ENCODE measurements at places on chromosomes 12 and 14.

GRCh38 chr12:32379213-32379612, 20.1 kb upstream of the FGD4 start:
- DNase-seq = no peak

DNA sequence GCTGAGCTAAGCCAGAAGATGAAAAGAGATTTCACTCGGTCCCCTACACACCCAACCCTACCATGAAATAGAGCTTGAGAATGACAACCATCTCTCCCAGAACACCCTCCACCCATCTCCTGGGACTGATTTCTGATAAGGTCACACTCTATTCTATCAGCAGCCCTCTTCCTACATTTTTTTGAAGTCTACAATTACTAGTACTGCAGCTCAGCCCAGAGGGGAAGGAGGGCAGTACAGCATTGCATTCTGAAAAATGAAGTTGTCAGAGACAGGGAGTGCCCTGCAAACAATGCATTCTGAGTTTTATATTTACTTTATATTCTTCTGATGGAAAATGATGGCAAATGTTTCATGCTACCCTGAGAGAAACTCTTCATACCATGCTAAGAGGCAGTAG, 318.5 kb downstream of the BCAT1 start:
- DNase-seq = no peak

DNA sequence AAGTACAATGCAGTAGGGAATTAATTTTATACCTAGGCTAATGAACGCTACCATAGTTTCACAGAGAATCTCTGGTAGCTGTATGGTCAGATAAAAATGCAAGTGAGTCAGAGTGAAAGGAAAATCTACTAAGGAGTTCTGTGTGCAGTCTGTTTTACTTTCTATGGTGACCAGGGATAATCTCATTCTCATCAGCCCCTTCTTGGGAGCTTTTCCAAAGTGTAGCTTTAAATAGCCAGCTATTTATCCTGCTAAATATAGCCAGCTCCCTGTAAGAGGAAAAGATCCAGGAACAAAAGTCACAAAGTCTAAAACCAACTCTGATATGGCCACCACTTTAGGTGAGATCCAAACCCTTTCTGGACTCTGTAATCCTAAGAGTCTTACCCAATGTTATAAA, 75.5 kb downstream of the TMEM116 start:
- DNase-seq = no peak

DNA sequence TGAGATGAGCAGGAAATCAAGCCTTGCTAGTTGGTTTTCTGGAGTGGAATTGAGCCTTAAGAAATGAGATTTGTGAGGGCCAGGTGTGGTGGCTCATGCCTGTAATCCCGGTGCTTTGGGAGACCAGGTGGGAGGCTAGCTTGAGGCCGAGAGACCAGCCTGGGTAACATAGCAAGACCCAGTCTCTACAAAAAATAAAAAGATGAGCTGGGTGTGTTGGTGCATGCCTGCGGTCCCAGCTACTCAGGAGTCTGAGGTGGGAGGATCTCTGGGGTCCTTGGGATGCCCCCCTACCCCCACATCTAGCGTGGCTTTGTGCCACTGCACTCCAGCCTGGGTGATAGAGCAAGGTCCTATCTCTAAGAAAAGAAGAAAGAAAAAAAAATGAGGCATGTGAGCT, 104.2 kb upstream of the RTL1 start:
- no peak for DNase-seq

DNA sequence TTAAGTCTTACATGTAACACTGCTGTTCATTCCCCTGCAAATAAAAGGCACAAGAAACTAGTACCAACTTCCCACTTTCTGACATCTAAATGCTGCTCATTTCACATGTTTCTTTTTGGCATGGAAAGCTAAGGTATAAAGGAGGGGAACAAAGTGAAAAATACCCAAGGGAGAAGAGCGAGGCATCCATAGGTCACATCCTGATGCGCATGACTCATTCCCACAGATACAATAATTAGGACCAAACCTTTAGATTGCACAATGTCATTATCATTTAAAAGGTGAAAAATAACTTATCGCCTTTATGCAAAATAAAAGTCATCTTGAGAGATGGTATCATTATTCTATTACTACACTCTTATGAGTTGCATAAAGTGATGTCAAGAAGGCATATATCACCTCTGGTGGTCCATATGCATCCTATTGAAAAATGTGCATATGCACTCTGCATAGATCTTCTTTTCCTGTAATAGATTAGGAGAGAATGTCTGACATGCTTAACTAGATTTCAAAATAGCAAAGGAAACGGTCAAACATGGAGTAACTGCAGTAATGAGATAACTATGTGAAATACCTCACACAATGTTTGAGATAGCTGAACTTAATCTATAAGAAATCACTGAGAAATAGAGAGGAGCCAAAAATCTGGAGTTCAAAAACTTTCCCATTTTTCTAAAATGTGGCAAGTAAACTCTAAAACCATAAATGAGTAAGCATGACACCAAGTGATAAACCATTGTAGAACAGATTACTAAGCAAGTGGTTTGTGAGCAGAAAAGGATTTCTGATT, 382.5 kb upstream of the TMTC1 start:
- no peak for DNase-seq

DNA sequence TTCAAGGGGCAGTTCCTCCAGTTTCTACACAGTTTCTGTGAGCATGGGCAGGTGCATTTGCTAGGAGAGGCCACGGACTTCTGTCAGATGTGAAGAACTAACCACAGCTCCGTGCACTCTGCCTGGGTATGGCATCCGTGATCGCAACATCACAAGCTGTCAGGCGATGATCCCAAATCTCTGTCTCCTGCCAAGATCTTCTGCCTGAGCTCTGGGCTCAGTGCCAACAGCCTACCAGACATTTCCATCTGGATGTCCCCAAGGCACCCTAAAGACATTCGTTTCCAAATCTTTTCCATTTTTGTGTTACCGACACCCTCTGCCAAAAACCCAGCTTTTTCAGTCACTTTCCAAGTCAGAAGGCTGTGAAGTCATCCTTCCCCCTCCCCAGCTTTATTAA, 292.1 kb downstream of the GLT1D1 start:
- DNase-seq = no peak

- DNase-seq = no peak
Measured at GRCh38 chr14:65159281-65160062, 57.2 kb upstream of the MAX start.

GRCh38 chr12:51318846-51319599, 5.0 kb downstream of the BIN2 start:
- no peak for DNase-seq

DNA sequence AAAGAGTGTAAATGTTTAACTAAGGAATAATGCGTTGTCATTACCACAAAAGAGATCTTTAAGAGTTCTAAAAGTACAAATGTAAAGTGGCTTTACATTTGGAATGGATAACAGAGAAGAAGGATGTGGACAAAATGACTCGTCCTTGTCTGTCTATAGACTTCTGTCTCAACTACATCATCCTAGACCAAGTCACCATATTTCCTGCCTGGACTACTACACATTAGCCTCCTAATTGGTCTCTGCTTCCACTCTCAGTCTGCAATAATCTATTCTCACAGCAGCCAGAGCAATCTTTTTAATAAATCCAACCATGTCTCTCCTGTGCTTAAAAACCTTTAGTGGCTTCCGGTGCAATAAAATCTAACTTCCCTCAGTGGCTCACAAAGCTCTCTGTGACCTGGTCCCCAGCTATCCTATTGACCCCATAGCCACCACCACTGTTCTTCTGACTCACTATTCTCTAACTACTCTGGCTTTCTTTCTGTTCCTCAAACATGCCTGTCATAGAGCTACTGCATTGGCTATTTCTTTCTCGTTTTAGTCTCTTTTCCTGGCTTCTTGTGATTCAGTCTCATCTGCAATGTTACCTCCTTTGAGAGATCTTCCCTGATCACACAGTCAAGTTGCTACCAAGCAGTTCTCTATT, 91.1 kb downstream of the MYF5 start:
- DNase-seq = no peak

DNA sequence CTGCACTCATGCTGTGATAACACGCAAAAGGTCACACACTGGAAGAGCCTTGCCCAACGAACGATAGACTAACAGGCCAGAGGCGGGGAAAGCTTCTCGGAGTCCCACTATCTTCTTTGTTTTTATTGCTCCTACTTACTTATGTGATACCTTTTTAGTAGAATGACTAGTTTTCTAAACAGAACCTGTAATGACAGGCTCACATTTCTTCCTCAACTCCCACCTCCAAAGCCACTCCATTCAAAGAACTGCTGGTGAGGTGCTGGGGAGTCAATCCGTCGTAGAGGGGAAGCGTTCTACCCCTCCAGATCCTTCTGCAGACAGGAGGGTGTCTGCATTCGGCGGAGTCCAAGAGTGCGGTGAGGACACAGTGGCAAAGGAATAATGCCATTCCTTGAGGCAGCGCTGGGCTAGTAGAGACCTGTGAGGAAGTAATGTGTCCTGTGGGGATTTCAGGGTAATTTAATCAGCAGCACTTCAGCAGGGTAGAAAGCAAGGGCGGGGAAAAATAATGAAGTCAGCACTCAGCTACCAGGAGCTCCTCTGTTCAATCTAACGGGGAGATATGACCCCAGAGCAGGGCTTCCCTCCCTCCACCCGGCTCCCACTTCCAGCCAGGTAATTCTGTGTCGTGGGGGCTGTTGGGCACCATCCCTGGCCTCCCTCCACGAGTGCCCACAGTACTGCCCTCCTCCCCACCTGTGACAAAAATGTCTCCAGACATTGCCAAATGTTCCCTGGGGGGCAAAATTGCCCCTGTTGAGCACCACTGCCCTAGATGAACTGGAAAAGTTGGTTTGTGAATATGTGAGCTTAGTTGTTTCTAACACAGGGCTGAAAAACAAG, 25.2 kb downstream of the SPRING1 start:
- DNase-seq = no peak

DNA sequence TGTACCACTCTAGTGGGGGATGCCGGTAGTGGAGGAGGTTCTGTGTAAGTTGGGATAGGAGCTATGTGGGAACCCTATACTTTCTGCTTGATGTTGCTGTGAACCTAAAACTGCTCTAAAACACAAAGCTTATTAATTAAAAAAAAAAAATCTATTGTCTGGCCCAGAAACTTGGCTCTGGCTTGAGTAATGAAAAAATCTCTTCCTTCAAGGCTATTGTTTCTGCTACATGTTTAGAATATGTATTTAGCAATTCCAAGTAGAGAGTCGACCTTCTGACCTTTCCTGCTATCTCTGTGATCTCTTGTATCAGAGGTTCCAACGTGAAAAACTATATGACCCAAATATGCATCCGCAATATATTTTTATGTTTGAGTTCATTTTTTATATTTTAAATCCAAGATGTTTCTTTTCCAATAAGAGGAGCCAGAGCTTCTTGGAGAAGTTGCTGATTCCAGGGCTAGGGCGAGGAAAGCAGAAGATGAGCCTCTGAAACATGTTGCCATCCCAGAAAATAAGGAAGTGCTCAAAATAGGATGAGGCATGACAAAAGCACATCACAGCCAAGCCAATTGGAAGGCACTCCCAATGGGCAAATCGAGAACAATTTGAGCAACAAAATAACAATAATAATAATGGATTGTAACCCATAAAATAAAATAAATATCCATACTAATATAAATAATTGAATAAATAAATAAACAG, 184.6 kb upstream of the TMEM260 start:
- no peak for DNase-seq

DNA sequence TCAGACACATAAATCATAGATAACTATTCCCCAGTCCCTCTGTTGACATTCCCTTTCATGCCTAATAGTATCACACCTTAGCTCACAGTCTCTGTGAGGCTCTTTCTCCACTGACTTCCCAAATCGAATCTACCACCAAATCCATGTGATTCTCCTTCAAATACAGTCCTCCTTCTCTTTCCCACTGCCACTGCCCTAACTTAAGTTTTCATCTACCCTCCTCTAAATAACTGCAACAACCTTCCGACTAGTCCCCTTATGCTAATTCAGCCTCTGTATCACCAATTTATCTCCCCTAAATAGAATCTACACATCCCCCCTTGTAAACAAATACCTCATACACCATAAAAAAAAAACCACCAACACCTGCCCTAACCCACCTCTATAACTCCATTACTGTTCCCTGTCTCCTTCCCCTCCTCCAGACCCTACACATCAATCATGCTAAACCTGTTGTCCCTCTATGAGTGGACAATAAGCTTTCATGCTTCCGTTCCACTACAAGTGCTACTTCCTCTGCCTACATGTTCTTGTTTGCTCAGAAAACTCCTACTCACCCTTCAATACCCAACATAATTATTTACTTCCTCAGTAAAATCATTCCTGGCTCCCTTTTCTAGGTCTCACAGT, 39.0 kb downstream of the SLC25A21 start:
- no peak for DNase-seq

DNA sequence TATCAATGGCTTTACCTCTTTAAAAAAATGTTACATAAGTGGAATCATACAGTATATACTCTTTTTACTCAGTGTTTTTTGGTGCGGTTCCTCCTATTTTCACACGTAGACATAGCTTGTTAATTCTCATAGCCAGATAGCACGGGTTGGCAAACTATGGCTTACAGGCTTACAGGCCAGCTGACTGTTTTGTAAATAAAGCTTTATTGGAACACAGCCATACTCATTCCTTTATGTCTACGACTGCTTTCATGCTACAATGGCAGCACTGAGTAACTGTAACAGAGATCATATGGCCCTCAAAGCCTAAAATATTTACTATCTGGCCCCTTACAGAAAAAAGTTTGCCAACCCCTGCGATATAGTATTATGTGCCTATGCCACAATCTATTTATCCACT, 5.8 kb upstream of the DAAM1 start:
- no peak for DNase-seq

DNA sequence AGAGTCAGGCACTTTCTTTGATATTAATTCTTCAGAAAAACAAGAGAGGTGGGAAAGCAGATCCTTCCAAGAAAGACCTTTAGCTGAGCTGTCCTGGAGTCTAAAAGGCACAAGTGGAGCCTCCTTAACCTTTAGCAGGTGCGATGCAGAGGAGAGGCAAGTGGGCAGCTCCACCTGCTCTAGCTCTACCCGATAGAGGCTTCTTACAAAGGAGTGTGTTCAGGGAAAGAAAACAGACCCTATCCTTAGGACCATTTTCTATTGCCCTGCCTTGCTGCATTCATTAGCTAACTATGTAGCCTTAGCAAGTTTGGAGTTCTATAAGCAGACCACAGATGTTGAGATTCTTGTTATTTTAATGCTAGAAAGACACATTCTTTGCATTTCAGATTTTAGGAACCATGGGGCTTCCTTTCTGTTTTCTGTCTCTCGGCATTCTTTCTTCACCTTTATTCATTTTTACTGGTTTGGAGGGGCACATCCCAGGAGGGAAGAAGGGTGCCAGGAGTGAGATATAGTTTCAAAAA, 214.5 kb downstream of the EGLN3 start:
- DNase-seq = no peak

GRCh38 chr14:99769123-99769522, 24.1 kb upstream of the EML1 start:
- DNase-seq = no peak

- no peak for DNase-seq
Measured at GRCh38 chr12:75457191-75457590, 23.4 kb upstream of the GLIPR1 start.
